ENCODE measurements at places on chromosomes 16 and 17.

GRCh38 chr16:27717726-27718125, 167.8 kb downstream of the KATNIP start:
- no peak for DNase-seq

DNA sequence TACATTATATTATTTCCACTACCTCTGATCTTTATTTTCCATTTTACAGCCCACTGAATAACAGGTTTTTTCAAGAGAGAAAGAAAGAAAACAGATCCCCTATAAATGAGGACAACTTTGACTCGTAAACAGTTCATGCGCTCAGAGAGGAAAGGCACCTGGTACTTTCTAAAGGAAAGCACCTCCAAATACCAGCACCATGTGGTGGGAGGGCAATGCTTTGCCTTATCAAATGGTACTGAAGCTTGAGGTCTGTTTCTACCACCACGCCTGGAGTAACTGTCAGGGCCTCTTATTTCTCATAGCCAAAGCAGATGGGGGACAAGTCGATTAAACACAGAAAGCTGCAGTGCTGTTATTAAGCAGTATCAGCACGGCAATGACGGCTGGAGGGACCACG, 510.3 kb upstream of the ZFHX3 start:
- DNase-seq, result no peak

DNA sequence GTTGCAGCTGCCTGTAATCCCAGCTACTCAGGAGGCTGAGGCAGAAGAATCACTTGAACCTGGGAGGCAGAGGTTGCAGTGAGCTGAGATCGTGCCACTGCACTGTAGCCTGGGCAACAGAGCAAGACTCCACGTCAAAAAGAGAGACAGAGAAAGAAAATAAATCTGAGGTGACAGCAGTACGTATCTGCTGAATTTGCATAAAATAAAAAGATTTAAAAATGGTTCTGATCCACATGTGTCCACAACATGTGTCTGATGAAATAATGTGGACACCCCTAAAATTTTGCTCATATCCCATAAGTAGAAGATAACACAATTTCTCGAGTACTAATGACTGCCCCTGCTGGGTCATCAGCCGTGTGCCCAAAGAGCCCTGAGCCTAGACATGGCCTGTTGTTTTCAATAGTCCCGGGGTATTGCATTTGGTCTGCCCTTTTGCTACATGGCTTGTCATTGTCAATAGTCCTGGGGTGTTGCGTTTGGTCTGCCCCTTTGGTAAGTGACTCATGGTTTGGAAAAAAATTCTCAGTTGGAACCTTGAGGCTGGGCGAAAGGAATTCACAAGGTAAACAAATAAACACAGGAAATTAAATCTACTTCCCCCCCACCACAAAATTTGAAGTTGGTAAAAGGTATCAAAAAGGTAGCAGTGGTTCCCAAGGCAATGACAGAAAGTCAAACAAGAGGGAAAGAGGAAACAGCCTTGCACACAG, 434.6 kb upstream of the MAF start:
- no peak for DNase-seq

- no peak for DNase-seq
These were observed 4.4 kb upstream of the ACTG1 start for GRCh38 chr17:81517009-81517338.

DNA sequence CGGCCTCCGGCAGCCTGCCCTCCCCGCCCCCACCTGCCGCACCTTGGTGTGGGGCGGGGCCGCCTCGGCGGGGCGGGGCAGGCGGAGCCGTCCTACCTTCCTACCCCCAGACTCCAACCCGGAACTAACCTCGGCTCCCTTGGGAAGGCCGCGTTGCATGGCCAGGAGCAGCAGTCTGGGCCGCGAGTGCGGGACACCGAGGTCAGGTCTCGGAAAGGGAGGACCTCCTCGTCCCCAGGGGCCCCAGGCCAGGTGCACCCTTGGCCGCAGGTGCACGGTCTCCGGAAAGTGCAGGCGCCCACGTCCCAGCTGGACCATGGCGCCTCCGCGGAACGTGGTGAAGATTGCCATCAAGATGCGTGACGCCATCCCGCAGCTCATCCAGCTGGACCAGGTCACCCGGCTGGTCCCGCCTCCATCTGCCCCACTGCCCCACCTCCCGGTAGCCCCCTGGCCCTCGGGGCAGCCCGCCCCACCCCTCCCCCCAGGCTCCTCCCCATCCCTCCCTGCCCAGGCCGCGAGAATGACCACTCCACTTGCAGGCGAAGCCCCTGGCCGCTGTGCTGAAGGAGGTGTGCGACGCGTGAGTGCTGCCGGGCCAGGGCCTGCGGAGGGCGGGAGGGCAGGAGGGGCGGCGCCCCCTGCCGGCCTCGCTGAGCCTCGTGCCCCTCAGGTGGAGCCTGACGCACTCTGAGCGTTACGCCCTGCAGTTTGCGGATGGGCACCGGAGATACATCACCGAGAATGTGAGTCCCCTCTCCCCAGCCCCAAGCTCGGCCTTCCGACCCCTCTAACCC, at the start of gene ELMO3:
Gene ELMO3 (plus strand): TSS at position 121 of the 797 bp plus-strand sequence. CDS start 196 bp downstream, at position 317.
- DNase-seq, result no peak

- no peak for DNase-seq
These were observed 4.7 kb downstream of the COQ9 start for GRCh38 chr16:57452021-57452420.

DNA sequence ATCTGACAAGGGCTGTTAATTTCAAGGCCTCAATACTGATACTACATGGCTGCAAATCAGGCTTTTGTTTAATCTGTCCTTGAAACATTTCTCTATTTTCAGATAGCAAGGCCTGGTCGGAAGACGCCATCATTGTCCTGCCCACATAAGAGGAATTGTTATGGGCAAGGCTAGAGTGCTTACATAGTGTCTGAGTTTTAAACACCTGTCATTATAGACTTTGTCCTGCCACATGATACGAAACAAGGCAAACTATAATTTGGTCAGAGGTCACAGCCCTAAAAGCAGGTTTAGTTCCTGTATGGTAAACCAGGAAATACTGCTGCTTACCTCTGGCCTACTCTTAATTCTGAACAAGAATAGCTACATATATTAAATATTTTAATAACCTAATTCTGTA, 104.4 kb downstream of the SSH2 start:
- no peak for DNase-seq

GRCh38 chr17:71825687-71826086, 295.1 kb upstream of the SOX9 start:
- no peak for DNase-seq

GRCh38 chr16:21277927-21278706, at the start of gene CRYM:
CRYM (minus strand) TSS chr16:21278290; CDS start chr16:21278251, 39 bp downstream.
- no peak for DNase-seq

GRCh38 chr16:64718486-64718885, 403.4 kb downstream of the CDH11 start:
- no peak for DNase-seq

DNA sequence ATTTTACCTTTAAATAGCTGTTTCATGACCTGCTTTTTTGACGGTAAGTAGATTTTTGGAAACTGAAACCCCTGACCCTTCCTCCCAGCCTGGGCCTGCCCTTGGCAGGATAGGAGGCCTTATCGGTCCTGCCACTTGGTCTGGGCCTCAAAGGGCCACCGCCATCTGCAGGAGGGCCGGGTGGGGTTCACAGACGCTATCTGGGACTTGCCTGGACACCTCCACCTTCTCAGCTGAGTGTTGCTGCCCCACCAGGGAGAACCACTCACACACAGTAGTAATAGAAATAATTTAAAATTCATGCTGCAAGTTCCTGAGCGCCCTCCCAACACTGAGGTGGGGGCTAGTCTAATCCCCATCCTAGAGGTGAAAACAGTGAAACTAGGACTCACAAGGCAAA, 4.6 kb upstream of the NPRL3 start:
- DNase-seq, result no peak

DNA sequence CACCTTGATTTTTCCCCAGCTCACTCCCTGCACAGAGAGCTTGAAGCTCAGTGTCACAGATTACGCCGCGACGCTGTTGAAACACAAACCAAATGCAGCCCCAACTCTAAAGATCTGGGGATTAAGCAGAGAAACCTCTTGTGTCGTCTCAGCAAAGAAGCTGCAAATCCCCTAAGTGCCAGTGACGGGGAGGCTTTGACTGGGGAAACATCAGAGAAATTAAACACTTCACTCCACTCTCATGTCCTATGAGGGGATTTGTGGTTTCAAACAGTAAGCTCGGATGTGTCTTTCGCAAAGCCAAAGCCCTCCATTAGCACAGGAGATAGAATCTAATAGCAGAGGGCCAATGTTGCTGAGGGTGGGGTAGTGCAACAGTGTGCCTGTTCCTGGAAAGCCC, 233.7 kb downstream of the HS3ST4 start:
- DNase-seq, result no peak

DNA sequence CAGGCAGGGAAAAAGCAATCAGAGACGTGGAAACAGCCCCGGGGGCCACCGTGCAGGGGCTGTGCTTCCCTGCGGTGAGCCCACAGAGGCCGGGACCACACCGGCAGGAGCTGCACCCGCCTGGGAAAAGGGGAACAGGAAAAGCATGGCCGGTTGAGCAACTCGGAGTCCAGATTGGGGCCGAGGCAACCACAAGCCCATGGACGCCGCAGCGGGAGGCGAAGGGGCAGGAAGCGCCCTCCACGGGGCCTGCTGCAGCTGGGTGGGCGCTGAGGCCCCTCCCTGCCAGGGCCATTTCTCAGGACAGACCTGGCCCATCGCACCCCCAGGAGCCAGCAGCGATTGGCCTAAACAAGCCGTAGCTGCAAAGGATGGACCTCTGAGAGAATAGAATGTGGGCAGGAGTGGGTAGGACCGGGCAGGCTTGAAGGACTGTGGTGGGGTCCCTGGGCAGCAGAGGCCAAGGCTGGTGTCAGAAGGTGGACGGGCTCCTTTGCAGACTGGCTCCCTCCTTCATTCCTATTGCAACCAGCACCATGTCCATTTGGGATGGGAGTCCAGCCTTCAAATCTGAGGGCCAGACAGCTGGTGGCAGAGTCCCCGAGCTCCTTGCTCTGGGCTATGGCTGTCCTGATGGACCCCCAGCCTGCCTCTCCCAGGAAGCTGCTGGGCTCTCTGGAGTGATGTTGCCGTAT, 30.4 kb downstream of the COX4I1 start:
- DNase-seq, result no peak

- no peak for DNase-seq
These were observed 11.0 kb downstream of the SNN start for GRCh38 chr16:11679250-11679649.

GRCh38 chr16:72604375-72604774, 432.4 kb upstream of the PMFBP1 start:
- no peak for DNase-seq

DNA sequence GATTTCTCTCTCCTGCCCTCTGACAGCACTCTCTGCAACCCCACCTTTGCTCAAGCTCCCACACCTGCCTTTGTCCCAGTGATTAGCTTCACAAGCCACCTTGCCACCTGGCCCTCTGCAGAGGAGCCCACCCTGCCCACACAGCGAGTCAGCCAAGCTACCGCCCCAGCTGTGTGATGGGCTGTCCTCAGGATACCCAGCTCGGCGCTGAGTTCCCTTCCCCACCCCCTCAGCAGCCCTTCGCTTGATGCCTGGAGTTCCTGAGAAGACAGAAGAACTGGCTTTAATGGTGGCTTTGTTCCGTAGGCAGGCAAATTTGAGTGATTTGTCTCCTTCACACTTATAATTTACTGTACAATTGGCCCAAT, 266.4 kb downstream of the CBLN1 start:
- DNase-seq, result no peak

DNA sequence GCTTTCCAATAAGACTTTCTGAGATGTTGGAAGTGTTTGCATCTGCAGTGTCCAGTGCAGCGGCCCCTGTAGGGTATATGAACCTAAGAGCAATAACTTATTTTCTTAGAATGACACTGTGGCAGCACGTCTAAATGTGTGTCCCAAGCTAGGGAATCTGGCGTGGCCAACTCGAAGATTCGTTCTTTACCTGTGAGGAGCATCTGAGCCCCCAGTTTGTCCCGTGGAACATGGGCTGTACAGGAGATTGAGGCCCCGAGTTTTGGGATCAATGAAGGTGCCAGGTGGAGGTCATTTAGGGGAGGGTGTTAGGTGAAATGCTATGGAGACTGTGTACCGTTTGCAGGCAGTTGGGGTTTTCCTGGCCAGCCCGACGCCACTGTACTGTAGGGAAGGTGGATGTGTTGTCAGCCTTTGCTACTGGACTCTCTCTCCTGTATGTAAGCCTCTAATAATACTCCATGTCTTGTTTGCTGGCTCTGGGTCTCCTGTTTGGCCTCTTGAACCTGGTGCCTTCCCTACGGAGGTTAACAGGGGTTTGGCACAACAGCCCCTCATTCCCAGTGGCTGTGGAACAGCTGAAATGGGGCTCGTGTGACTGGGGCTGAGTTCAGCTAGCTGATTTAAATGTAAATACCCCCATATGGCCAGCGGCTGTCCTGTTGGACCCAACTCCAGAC, 45.5 kb upstream of the SDK2 start:
- DNase-seq, result no peak

GRCh38 chr16:59988591-59988990, 1254.5 kb upstream of the GOT2 start:
- DNase-seq, result no peak

DNA sequence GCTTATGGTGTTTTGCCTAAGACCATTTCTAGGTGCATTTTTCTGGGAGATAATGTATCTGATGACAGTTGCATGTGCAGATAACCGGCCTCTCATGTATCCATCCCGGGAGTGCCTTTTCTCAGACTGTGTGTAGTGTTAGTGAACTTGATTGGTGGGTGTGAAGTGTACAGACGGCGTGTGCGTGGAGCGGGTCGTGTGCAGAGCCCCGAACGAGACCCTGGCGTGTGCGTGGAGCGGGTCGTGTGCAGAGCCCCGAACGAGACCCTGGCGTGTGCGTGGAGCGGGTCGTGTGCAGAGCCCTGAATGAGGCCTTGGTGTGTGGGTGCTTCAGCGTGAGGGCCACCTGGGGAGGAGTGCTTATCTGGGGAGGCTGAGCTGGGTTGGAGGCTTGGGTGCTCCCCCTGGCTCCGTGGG, 28.9 kb upstream of the ZNF750 start:
- no peak for DNase-seq

GRCh38 chr16:85412911-85413520, 200.1 kb upstream of the GSE1 start:
- no peak for DNase-seq

DNA sequence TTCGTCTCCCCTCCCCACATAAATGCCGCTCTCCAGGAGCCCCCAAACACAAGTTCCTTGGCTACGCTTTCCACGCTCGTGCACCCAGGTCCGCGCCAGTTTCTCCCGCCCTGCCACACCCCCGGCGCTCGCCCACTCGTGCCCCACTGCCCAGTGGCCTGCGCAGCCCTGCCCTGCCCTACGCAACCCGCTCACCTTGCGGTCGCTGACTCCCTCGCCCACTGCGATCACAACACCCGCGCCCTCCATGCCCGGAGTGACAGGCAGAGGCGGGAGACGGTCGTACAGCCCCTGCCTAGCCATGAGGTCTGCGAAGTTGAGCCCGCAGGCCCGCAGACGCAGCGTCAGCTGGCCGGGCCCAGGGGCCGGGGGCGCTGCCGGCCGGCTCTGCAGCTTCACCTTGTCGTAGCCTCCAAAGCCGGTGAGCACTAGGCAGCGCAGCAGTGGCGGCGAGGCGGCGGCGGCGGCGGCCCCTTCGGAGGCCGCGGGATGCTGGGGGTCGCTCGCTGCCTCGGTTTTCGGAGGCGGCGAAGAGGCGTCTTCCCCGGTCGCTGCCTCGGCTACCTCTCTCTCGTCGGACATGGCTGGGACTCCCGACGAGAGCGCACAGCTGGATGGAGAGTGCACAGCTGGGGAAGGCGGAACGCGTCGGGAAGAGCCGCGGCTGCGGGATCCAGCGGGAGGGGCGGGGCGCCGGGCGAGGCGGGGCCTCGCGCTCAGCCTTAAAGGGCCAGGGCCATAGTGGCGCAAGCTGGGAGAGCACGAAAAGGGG, at the start of gene VAT1:
Gene VAT1 (minus strand): TSS at position 645 of the 772 bp plus-strand sequence. CDS start 63 bp downstream, at position 582.
- no peak for DNase-seq

GRCh38 chr16:52237823-52238222, 309.1 kb downstream of the TOX3 start:
- DNase-seq, result no peak

GRCh38 chr16:31471875-31472708, at the start of gene TGFB1I1:
TGFB1I1 (plus strand) TSS chr16:31472152; CDS start chr16:31472189, 37 bp downstream.
- no peak for DNase-seq
